Activated CD8-positive, alpha-beta memory T cell treated with anti-CD3 and anti-CD28 coated beads, Interleukin-2, amount 10 ng/mL, durations not matched to agents 7 days and 5 days (primary cell): ENCODE measurements at places on chromosomes 5 and 9. TPM values are rescaled to one million over a fixed set of nuclear protein-coding genes. Genes with fewer than 3 reads are reported as not detected.

ECM2 gene
- not detected for total RNA-seq

SLCO6A1 gene
- not detected for total RNA-seq

GPR151 gene
- not detected for total RNA-seq

GRCh38 chr5:87780831-87781760, 368.4 kb upstream of the CCNH start:
- no peak overlapping the region for H3K27ac ChIP-seq
- H3K36me3 ChIP-seq = no peaks in the 10 kb centered on the region
- H3K27me3 ChIP-seq = peaks cover 21% of the 10 kb centered on the region
- peaks cover 4% of the 10 kb centered on the region for H3K4me1 ChIP-seq

GRCh38 chr5:25091921-25092320, 447.1 kb upstream of the CDH10 start:
- H3K36me3 ChIP-seq = no peaks in the 10 kb centered on the region
- no peaks in the 10 kb centered on the region for H3K27me3 ChIP-seq
- no peaks in the 10 kb centered on the region for H3K4me1 ChIP-seq
- H3K27ac ChIP-seq = no peak overlapping the region
- H3K4me3 ChIP-seq = no peak overlapping the region

DNA sequence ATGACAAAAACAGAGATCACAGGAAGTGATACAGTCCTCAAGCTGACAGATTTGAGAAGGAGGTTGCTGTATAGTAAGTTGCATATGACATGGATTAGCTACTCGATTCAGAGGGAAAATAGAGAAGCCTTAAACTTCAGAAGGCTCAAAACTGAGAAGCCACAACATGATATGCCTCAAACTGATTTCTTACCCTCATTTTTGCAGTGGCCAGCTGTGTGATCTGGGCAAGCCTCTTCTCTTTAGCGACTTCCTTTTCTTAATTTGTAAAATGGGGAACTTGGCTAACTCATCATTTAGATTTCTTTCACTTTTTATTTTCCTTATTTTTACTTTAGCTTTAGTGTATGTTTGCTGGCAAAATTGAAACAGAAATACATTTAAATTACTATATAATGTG, 421.1 kb downstream of the KIF4B start:
- H3K27ac ChIP-seq = no peak overlapping the region
- H3K4me1 ChIP-seq = no peaks in the 10 kb centered on the region
- H3K36me3 ChIP-seq = no peaks in the 10 kb centered on the region
- no peak for DNase-seq

DNA sequence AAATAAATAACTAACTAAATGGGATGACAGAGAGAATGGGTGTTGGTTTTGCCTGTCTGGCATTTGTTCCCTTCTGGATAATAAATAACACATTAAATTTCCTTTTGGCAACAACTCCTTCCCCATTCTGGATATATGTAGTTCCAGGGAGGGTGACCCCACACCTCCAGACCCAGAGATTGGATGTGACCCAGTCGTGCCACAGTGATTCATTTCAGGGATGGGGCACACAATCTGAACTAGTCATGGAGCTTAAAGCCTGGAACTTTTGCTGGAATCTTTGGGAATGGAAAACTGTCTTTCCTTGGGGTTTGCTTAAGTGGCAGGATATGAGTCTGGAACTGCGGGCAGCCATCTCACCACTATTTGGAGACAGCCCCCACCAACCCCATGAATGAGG, 11.3 kb downstream of the KLF9 start:
- no peaks in the 10 kb centered on the region for H3K27me3 ChIP-seq
- H3K36me3 ChIP-seq = peaks cover 5% of the 10 kb centered on the region
- H3K4me3 ChIP-seq = no peak overlapping the region

GRCh38 chr9:135108831-135109510, 21.5 kb downstream of the OLFM1 start:
- H3K4me3 ChIP-seq = no peak overlapping the region
- peaks cover 40% of the 10 kb centered on the region for H3K27me3 ChIP-seq
- H3K36me3 ChIP-seq = no peaks in the 10 kb centered on the region
- peaks cover 11% of the 10 kb centered on the region for H3K4me1 ChIP-seq

DNA sequence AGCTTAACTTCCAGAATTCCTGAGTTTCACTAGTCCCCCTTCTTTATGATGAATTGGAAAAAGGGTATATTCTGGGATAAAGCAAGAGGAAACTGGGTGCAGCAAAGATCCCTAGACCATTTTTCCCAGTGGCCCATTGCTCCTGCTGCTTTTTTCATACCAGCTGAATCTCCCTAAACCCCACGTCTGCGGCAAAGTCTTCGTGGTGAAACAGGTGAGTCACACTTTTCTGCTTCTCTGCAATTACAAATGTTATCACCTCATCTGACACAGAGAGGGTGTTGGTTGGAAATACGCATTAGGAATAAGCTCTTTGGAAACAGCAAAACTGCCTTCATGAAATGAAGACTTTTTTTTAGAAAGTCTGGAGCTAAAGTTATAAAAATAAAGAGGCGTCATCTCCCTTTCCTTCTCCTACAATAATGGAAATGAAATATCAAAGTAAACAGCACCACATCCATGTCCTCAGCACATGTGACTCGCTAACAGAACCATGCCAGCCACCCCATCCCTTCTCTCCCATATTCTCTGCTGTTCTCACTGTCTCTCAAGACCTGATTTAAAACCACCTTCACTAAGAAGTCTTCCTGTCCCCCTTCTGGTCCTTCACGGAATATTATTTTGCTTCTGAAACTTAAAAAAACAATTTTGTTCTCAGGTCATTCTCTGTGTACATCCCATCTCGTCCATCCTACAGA, 39.5 kb upstream of the GLRX start:
- H3K27me3 ChIP-seq = no peaks in the 10 kb centered on the region
- peak overlapping the region; percentile 31 for H3K27ac ChIP-seq
- H3K4me3 ChIP-seq = no peak overlapping the region
- DNase-seq = peak; percentile 53
- H3K4me1 ChIP-seq = peaks cover 46% of the 10 kb centered on the region

DNA sequence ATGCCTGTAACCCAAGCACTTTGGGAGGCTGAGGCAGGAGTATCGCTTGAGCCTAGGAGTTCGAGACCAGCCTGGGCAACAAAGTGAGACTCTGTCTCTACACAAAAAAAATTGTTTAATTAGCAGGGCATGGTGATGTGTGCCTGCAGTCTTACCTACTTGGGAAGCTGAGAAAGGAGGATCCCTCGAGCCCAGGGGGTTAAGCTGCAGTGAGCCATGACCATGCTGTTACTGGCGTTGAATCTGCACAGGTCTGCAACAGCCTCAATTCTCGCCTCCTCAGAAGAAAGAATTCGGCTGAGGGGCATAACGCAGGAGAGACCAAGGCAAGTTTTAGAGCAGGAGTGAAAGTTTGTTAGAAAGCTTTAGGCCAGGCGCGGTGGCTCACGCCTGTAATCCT, 18.0 kb downstream of the CCT5 start:
- peaks cover 14% of the 10 kb centered on the region for H3K4me1 ChIP-seq
- DNase-seq = no peak

- no peak overlapping the region for H3K4me3 ChIP-seq
- no peaks in the 10 kb centered on the region for H3K4me1 ChIP-seq
- no peaks in the 10 kb centered on the region for H3K27me3 ChIP-seq
These were observed 318.3 kb downstream of the CHSY3 start for GRCh38 chr5:130222573-130222972.

DNA sequence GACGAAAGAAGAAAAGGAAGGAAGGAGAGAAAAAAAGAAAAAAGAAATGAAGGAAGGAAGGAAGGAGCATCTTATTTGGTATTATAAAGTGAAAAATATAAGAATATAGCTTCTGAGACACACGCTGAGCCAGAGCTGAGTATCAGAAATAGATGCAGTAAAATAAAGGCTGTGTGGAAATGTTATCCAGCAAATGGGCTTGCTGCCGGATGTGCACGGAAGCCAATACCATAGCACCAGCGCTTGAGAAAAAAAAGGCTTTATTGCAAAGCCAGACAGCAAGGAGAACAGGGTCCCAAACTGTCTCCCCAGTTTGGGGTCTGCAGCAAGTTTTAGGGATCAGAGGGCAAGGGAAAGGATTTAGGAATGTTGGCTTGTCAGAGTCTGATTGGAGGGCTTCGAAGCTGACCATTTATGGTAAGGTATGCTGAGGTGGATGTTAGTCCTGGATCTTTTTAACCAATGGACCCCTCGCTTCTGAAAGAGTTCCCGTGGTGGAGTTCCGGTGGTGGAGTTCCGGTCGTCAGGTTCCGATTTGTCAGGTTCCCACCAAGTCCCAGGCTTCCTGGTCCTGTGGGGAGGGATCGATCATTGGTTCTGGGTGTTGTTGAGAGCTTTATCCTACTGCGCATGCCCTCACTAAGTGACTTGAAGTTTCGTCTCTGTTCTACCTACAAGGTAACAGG, 70.4 kb downstream of the SFXN1 start:
- H3K4me3 ChIP-seq = no peak overlapping the region
- H3K4me1 ChIP-seq = no peaks in the 10 kb centered on the region
- DNase-seq = no peak
- H3K36me3 ChIP-seq = peaks cover 3% of the 10 kb centered on the region
- peaks cover 62% of the 10 kb centered on the region for H3K27me3 ChIP-seq

DNA sequence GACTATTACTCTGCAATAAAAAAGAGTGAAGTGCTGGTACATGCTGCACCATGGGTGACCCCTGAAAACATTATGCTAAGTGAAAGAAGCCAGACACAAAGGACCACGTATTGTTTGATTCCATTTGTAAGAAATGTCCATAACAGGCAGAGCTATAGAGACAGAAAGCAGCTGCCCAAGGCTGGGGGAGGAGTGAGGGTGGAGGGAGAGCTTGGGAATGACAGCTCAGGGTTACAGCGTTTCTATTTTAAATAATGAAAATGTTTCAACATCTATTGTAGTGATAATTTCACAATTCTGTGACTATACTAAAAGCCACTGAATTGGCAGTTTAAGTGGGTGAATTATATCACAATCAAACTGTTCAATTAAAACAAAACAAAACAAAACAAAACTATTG, 81.7 kb downstream of the MYO10 start:
- H3K27me3 ChIP-seq = no peaks in the 10 kb centered on the region
- no peak overlapping the region for H3K27ac ChIP-seq
- no peaks in the 10 kb centered on the region for H3K4me1 ChIP-seq
- H3K36me3 ChIP-seq = no peaks in the 10 kb centered on the region
